Motor neuron (in vitro differentiated cells): ENCODE measurements at places on chromosomes 2 and 18. TPM values are rescaled to one million over a fixed set of nuclear protein-coding genes. Genes with fewer than 3 reads are reported as not detected.

CTAGE1 gene
- 0.13 TPM in 1 of 2 replicates, not detected in the other for total RNA-seq

CROCC2 gene
- total RNA-seq = 0.41 and 1.2 TPM in 2 replicates

SPAG16 gene
- 38.6 and 42.3 TPM in 2 replicates for total RNA-seq

ZBTB7C gene
- total RNA-seq = 0.36 and 1.7 TPM in 2 replicates

SPDYA gene
- total RNA-seq = 1.00 and 3.2 TPM in 2 replicates

DAPL1 gene
- not detected in 2 replicates for total RNA-seq

TUBA4B gene
- 0.14 TPM in 1 of 2 replicates, not detected in the other for total RNA-seq

MOCOS gene
- total RNA-seq = 0.43 and 0.75 TPM in 2 replicates

CYRIA gene
- 18.6 and 19.6 TPM in 2 replicates for total RNA-seq

SCN2A gene
- total RNA-seq = 1.0 and 1.1 TPM in 2 replicates

C2orf15 gene
- total RNA-seq = 1.2 and 1.3 TPM in 2 replicates

OTOF gene
- total RNA-seq = 0.05 and 0.31 TPM in 2 replicates

LAMA3 gene
- 0.23 and 0.50 TPM in 2 replicates for total RNA-seq

GTF2A1L gene
- total RNA-seq = 0.66 and 1.1 TPM in 2 replicates

C1QL2 gene
- total RNA-seq = 0.13 and 0.49 TPM in 2 replicates

IL36G gene
- not detected in 2 replicates for total RNA-seq

CHN1 gene
- total RNA-seq = 65.7 and 91.6 TPM in 2 replicates

SMAD7 gene
- 16.3 and 16.4 TPM in 2 replicates for total RNA-seq

BCL11A gene
- 0.66 and 0.92 TPM in 2 replicates for total RNA-seq

IMPACT gene
- total RNA-seq = 16.8 and 18.2 TPM in 2 replicates

STON1 gene
- 22.6 and 29.7 TPM in 2 replicates for total RNA-seq

KCNK3 gene
- 8.9 and 9.7 TPM in 2 replicates for total RNA-seq

CDCA7 gene
- 1.7 and 2.6 TPM in 2 replicates for total RNA-seq

OXER1 gene
- 2.3 and 2.9 TPM in 2 replicates for total RNA-seq

TMEM150A gene
- 9.5 and 10.4 TPM in 2 replicates for total RNA-seq

PRR30 gene
- 0.14 and 0.52 TPM in 2 replicates for total RNA-seq

SERPINB3 gene
- total RNA-seq = 0.27 TPM in 1 of 2 replicates, not detected in the other

GALNT3 gene
- total RNA-seq = 0.15 and 0.77 TPM in 2 replicates

SLC23A3 gene
- total RNA-seq = 0.14 and 0.45 TPM in 2 replicates

GALNT13 gene
- total RNA-seq = 17.0 and 19.2 TPM in 2 replicates

ACTG2 gene
- 228 and 231 TPM in 2 replicates for total RNA-seq

POMC gene
- 2.5 and 3.2 TPM in 2 replicates for total RNA-seq

MC2R gene
- 0.15 TPM in 1 of 2 replicates, not detected in the other for total RNA-seq

EVX2 gene
- 0.09 and 0.96 TPM in 2 replicates for total RNA-seq

ALPG gene
- 0.38 and 0.39 TPM in 2 replicates for total RNA-seq

SCYGR2 gene
- total RNA-seq = not detected in 2 replicates

ESPNL gene
- 0.24 and 0.49 TPM in 2 replicates for total RNA-seq

CRACDL gene
- 0.11 TPM in 1 of 2 replicates, not detected in the other for total RNA-seq

AFF3 gene
- 0.99 and 3.3 TPM in 2 replicates for total RNA-seq

INPP5D gene
- total RNA-seq = 2.6 and 2.7 TPM in 2 replicates

TCF7L1 gene
- 2.2 and 3.0 TPM in 2 replicates for total RNA-seq
